ENCODE measurements at places on chromosomes 1 and 21.

- DNase-seq, result no peak
These were observed 19.9 kb upstream of the NRIP1 start for GRCh38 chr21:15084668-15085067.

DNA sequence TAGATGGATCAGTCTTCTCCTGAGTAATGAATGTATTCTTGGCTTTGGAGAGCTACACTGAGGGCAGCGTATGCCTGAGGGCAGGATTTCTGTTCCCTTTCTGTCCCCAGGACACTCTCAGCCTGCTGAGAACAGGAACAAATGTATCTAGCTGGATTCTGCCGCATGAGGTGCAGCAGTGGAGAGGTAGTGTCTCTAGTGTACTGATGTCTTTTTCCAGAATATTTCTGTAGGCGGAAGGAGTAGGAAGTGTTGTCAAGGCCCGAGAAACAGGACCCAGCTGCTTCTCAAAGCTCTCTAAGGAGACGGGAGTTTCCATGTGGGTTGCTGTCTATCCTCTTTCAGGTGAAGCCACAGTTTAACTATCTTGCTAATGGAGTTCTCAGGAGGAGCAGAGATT lies 65.5 kb downstream of the MT1HL1 start:
- DNase-seq, result no peak

DNA sequence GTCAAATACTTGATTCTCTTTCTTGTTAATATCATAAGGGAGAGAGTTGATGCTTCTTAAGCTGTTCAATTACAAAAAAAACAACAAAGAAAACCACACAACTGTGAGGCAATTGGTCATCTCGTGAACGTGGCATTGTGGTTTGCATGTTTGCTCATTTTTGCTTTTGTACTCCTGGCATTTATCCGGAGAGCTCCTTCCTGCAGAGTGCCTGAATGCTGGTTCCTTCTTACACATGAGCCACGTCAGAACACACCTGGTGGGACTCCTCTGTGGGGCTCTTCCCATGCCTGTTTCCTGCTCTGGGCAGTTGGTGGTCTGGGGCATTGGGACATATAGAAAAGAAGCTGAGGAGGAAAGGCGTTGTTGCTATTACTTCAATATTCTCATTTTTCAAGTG lies 25.7 kb downstream of the KCNK1 start:
- DNase-seq, result peak; percentile 2

- no peak for DNase-seq
These were observed 538.0 kb downstream of the LTN1 start for GRCh38 chr21:28454564-28455252.

GRCh38 chr1:212683357-212683722 lies 16.3 kb downstream of the BATF3 start:
- DNase-seq, result no peak

DNA sequence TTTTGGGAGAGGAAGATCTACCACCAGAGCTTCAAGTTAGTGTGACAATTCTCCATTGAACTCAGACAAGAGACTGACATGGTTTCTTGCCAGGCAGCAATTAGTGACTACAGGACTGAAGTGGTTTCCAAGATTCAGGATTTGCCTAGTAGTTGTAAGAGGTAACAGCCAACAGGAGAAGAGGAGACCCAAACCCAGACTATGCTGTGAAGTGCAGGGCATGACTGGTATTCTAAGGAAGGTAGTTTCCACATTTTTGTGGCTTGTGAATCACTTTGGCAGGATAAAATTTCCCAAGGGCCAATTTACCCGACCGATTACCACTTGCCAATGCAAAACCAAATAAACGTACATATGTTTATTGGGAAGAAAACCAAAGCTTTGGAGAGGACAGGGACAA lies 14.7 kb upstream of the RAP1A start:
- DNase-seq, result peak; percentile 13

DNA sequence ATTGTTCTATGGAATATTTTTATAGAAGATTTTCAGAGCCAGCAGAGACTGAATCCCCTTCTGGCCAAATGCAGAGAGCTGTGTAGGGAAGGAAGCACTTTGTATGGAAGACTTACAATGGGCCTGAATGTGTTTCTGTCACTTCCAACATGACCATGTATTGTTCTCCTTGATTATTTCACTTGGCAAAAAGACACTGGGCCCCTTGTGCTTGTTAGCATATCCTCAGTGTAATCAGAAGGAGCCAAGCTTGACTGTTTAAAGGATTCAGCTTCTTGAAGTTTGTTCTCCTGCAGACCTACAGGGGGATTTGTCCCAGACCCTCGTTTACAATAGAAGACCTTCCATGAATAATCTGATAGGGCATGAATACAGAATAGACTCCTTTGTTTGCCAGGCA lies 48.1 kb upstream of the UBE2U start:
- no peak for DNase-seq

GRCh38 chr1:58722414-58722813 lies 22.6 kb upstream of the MYSM1 start:
- DNase-seq, result no peak

- peak; percentile 89 for DNase-seq
These were observed 27.8 kb upstream of the SUMO3 start for GRCh38 chr21:44845418-44846223.

DNA sequence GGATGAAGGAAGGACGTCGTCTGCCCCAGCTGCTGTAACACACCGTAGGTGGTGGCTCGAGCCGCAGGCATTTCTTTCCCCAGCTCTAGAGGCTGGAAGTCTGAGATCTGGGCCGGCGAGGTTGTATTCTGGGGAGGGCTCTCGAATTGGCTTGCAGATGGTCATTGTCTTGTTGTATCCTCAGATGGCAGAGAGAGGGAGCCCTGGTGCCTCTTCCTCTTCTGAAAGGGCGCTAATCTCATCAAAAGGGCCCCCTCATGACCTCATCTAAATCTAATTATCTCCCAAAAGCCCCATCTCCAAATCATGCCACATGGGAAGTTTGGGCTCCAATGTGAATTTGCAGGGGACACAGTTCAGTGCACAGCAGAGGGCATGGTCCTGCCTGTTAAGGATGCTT lies 109.0 kb downstream of the SIK1 start:
- DNase-seq, result no peak

GRCh38 chr1:98352378-98352777 lies 309.1 kb upstream of the SNX7 start:
- DNase-seq, result no peak

GRCh38 chr1:165284454-165284853 lies 72.1 kb downstream of the LMX1A start:
- no peak for DNase-seq

DNA sequence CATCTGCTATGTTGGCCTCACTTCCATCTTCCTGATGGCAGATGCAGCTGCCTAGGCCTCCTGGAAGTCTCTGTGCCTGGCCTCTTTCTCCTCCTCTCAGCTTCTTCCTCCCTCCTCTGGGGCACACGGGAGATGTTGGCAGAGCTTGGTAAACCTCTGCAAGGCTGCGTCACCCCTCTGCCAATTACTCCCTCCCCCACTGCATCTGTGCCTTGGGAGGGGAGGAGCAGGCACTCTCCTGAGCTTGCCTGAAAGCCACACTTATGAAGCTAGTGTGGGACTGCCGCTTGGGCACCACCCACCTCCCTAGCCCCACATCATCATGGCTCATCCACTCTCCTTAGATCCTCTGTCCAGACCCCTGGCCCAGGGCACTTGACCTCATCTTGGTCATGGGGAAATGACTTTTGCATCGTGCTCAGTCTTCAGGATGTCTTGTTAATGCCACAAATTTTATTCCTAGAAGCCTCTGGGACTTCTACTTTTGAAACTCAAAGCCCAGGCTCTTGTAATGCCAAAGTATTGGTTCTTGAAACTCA lies 7.3 kb upstream of the TMEM51 start:
- DNase-seq, result no peak

DNA sequence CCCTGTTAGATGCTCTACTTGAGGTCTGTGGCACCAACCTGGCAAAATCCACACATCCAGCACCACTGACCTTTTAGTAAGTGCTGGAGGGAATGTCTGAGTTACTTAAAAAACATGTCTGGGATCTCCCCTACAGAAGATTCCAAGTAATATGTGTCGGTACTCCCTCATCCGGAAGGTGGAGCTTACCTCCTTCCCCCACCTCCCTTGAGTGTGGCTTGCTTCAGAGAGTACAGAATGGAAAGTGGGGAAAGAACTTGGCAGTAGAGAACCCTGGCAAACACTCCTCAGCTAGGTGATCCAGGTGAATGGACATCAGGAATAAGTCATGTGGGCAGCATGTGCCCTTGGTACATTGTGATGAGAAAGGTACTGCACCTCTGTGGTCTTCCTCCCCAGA lies 49.0 kb upstream of the BCAR3 start:
- no peak for DNase-seq

- DNase-seq, result no peak
These were observed 139.7 kb downstream of the TSEN15 start for GRCh38 chr1:184191181-184191621.

DNA sequence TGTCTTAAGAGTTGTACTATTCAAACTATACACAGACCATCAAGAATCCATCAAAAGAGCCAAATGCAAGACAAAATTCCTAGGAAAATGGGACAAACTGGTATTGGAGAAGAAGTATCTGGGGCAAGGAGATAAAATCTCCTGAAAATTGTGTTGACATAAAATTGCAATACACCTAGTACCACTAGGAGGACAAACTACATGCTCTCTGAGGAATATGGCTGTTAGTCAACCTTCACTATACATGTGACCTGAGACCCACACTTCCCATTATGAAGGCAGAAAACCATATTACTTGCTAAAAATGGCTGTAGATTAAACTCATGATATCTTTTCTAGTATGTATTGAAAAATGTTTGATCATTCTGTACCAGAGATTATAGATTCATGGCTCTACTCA lies 30.0 kb downstream of the IRF2BP2 start:
- peak; percentile 36 for DNase-seq

DNA sequence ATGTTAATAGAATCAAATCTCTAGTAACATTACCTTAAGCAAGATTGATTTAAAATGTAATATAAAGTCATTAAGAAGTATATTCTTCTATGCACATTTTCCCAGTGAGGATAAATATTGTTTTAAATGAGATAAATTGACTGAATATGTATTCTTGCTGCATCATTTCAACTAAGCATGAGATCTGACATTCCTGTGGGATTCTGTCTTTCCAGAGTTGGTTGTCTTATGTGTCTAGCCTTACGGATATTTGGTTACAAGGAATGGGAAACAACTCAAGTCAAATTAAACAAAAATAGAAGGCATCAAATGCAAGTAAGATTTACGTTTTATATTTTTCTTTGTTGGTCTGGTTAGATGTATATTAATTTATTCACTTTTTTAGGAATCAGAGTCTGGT lies 287.5 kb downstream of the PTGER3 start:
- no peak for DNase-seq

DNA sequence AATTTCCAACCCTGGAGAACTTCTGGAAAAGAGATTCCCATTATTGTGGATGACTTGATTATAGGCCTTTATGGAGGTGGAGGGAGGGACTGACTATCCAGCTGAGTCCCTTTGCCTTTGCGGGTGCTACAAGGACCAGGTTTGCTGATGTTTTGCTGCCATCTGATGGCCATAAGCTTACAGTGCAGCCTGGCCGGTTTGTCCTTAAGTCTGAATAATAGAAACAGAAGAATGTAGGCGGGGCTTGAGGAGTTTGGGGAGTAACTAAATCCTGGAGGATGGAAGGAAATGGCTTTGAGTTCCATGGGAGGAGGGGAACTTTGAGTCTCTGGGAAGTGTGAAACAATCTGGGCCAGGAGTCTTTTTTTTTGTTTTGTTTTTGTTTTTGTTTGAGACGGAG lies 55.7 kb upstream of the CD1D start:
- peak; percentile 81 for DNase-seq

- DNase-seq, result no peak
These were observed 197.8 kb downstream of the HIVEP3 start for GRCh38 chr1:41720861-41721410.

GRCh38 chr1:40041466-40041838 lies 923 bp downstream of the CAP1 start:
- no peak for DNase-seq

GRCh38 chr1:222058249-222058648 lies 316.4 kb upstream of the DUSP10 start:
- no peak for DNase-seq

- no peak for DNase-seq
These were observed 311.3 kb downstream of the LRRIQ3 start for GRCh38 chr1:73886716-73887115.

DNA sequence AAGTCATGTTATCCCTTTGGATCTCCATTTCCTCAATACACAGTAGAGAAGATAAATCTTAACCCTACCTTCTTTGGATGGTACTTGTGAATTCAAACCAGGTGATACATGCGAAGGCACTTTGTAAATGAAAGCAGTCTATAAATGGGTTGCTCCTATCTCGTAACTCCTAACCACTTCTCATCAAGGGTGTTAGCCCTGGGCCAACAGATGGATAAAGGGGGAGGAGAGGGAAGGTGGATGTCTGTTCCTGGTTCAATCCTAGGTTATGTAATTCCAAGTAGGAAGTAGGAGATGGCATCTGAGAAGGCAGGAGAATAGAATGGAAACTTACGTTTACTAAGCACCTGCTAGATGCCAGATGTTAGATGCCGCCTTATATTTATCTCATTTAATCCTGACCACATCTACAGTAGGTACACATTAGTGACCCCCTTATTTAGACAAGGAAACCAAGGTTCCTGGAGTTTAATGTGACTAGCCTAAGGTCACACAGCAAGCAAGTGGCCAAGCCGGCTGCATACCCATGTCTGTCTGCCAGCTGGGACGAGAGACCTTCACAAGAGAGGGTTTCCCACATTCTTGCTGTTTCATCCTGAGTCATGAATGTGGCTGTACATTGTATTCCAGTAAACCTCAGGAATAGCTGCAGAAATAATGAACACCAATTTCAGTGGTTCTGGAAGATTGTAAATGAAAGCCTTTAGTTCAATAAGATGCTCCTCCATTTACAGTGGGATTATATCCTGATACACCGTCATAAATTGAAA lies 47.7 kb downstream of the ELAVL4 start:
- DNase-seq, result no peak

- DNase-seq, result no peak
These were observed 65.4 kb downstream of the PLEKHA6 start for GRCh38 chr1:204294357-204294756.

DNA sequence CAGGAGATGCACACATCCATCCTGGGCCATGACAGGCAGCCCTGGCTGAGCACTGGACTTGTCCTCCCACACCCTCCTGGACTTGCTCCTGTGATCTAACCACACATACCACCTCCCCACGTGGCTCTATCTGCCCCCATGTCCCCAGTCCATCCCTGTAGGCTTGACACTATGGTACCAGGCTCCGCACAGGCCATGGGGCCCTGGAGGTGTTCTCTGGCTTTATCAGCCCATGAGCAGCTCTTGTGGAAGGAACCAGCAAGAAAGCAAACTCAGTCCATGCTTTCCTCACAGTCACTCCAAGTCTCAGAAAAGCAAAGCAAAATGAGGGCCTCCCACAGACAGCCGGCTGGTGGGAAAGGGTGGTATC lies 61.6 kb downstream of the CD46 start:
- no peak for DNase-seq

DNA sequence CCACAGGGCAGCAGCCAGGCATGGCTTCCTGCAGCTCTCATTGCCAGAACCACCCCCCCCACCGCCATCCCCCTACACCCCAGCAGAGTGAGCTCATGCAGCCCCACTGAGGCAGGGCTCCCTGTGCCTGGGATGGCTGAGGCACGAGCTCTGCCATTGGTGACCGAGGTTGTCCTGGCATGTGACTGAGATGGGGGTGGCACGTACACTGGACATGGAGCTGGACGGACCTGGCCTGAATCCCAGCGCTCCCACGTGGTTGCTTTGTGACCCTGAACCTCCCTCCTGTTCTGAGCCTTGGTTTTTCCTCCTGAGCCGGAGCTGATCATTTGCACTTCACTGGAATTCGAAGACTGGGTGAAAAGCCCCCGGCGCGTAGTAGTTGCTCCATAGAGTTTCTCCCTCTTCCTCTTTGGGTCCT lies 28.3 kb downstream of the ALPL start:
- DNase-seq, result no peak

- no peak for DNase-seq
These were observed 21.7 kb upstream of the PIGC start for GRCh38 chr1:172465617-172466016.

Data from SW480 (cell line).